ENCODE measurements at places on chromosomes 7 and 10.

DNA sequence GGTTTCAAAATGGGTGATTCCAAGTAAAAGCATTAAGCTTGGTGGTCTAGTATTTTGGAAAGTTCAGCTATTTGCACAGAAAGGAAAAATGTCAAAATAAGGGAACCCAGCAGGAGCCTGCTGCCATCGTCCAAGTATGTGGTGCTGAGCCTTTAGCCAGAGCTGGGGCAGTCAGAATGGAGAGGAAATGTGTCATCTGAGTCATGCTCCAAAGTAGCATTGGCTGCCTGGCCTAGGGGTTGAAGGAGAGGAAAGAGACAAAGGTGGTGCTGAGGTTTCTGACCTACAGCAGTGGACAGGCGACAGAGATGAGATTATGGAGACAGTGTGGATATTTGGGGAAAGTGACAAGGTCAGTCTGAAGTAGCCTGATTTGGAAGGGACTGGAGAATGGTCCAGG is 103.9 kb downstream of the PLCE1 start:
- no peak for DNase-seq

GRCh38 chr7:120792091-120792860 is 65.7 kb downstream of the TSPAN12 start:
- DNase-seq, result peak; percentile 89

DNA sequence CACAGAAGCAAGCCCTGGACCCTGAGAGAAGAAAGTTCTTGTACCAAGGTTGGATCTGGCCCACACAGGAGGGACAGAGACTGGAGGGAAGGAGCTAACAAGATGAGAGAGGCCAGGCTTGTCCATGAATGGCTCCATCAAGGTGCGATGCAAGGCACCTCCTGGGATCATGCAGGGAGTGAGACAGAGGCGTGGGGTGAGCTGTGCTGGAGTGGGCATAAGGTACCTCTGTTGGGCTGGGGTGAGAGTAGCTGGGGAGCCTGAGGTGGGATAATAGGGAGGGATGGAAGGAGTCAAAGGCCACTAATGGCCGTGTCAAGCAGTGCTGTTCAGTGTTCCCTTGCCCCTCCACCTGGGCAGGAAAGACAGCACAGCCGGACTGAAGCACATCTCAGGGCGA is 9.9 kb downstream of the TMEM72 start:
- no peak for DNase-seq

DNA sequence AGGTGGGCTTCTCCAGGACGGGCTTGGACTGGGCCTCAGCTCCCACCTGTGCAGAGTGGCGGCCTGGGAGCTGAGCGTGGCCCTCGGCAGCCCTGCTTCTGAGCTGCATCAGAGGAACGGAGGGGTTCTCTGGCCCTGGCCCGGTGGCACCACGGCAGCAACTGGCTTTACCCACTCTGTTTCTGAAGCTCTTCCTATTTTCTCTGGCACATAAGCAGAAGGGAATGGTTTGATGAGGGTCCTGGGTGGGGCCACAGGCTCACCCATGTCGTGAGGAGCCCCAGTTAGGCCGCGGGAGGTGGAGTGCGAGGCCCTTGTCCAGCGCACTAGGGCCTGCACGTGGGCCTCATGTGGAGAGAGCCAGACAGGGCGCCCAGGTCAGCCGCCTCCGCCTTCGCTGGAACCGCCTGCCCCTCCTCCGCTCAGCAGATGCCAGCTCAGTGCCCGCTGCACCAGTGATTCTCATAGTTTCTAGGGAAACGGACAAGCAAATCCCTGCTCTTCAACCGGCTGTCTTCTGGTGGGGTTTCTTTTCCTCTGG is 284.0 kb downstream of the CELF2 start:
- DNase-seq, result no peak

GRCh38 chr7:78159545-78159944 is 361.0 kb downstream of the PHTF2 start:
- DNase-seq, result no peak

GRCh38 chr7:63925626-63926460 is 72.8 kb upstream of the ZNF722 start:
- no peak for DNase-seq

GRCh38 chr10:33506838-33507661 is 172.6 kb upstream of the NRP1 start:
- DNase-seq, result no peak

GRCh38 chr10:63498665-63499064 is 22.5 kb upstream of the REEP3 start:
- no peak for DNase-seq

GRCh38 chr7:44291733-44292419 is 33.5 kb downstream of the CAMK2B start:
- no peak for DNase-seq

DNA sequence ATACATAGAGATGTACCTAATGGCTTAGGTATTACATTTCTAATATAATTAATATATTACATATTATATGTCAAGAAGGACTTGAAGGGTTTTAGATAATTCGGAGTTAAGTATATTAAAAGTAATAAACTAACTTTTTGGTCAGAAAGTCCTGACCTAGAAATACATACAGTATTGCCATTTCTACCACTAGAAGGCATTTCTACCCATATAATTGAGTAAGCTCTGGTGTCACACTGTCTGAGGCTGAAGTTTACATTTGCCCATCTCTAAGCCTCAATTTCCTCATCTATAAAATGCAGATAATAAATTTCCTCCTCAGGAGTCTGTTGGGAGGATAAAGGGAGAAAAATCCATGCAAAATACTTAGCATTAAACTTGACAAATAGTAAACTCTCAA is 7.1 kb downstream of the FKBP14 start:
- no peak for DNase-seq

GRCh38 chr10:14757986-14758385 is 16.7 kb downstream of the FAM107B start:
- no peak for DNase-seq

DNA sequence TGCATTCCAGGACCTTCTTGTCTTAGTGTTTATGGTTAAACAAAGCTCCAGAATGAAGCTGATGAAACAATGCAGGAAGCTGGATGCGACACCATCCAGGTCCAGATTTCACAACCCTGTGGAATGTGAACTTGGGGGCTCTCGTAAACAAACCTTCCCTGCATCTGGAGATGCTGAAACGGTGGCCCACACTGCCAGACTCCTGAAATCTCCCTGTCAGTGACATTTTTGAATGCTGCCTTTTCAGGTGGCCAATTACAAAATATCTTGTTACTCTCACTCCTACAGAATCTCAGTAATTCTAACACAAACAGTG is 18.8 kb downstream of the VIPR2 start:
- DNase-seq, result no peak

DNA sequence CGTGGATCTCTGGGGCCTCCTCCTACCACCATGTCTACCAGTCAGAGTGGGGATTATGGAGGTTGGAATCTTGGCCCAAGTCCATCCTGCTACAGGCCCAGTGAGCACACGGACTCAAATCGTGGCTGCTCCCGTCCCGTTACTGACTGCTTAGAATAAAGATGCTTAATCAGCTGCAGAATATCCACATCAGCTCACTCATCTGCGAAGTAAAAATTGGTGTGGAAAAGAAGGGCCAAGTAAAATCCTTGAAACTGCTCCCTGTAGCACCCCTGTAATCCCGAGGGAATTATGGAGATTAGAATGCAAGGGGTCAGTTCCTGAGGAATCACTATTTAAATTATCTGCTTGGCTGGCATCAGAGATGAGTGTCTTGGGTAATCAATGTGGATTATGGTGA is 13.0 kb upstream of the HTR5A start:
- no peak for DNase-seq

DNA sequence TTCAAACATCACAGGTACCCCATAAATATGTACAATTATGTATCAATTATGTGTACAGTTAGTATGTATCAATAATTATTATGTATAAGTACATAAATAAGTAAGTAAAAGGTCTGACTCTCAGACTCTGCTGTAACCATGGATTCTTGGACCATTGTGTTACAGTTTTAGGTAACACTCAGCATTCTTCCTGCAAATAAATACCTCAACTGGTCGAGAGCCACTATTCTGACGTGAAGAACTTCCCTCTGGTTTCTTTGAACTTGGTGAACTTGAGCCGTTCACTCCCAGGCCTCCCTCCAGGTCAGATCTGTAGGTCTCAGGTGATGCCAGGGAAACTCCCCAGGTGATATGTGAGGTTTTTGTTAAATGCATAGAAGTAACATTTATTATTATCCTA is 191.8 kb upstream of the PLXNA4 start:
- no peak for DNase-seq

DNA sequence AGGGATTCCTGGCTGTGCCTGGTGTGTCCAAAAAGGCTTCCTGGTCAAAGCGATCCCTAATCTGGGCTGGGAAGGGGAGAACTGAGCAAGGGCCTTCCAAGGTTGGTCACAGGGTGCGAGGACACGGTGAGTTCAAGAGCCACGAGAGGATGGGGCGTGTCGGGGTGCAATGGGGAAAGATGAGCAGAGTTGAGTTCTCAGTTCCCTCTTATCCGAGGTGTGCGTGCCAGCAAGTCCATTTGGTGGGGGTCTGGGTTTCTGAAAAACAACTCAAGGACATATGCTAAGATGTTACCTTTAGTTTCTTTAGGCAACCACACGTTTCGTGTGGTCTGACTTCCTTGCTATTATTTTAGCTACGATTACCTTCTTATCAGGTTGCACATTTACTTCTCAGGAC is 1.3 kb downstream of the ZNF775 start:
- DNase-seq, result no peak

- no peak for DNase-seq
Measured at GRCh38 chr10:66919248-66919647, 6.6 kb upstream of the LRRTM3 start.

- no peak for DNase-seq
Measured at GRCh38 chr7:92359801-92360200, 87.5 kb upstream of the GATAD1 start.

- no peak for DNase-seq
Measured at GRCh38 chr7:95357623-95358022, 33.3 kb upstream of the PON1 start.

DNA sequence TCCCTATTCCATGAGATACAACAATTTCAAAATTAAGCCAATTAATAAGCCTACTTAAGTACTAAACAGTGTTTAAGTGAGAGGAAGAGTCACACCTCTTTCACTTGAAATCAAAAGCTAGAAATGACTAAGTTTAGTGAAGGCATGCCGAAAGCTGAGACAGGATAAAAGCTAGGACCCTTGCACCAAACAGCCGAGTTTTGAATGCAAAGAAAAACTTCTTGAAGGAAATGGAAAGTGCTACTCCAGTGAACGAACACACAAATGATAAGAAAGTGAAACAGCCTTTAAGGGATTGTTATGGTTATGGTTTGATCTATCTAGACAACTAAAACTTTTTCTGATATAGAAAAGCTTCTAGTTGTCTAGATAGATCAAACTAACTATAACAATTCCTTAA is 135.4 kb upstream of the KMT2E start:
- no peak for DNase-seq

DNA sequence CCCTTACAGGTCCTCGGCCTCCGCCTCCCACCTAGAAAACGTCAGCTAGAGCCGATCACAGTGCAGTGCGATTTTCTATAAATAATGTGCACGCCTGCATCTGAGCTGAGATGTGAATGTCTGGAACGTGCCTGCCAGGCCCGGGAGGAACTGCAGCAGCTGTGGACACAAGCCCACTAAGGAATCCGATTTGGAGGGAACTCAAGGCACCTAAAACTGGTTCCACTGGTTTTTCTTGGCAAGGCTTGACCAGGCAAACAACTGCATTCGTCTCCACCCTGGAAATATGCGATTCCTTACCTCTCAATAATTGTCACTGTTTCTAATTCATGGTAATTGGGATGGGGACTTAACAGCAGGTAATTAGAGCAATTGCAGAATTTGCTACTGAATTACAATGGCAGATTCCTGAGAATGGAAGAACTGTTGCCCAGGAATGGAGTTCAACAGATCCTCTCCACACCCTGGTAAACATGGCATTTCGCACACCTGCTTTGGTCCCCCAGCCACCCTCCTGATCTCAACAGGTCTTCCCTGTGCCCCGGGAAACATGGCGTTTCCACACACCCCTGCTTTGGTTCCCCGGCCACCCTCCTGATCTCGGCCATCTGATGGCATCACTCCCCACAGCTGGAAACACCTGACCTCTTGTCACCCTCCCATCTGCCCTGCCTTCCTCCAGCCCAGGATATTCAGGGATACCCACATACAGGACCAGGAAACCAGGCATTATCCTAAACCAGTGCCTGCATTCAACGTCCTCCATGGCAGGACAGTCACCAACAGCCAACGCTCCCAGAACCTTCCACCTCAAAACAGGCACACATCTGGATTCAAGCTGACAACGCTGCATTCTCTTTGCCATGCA is 76.0 kb downstream of the DIP2C start:
- peak; percentile 94 for DNase-seq

GRCh38 chr10:24726626-24727025 is 2.9 kb upstream of the ARHGAP21 start:
- no peak for DNase-seq

DNA sequence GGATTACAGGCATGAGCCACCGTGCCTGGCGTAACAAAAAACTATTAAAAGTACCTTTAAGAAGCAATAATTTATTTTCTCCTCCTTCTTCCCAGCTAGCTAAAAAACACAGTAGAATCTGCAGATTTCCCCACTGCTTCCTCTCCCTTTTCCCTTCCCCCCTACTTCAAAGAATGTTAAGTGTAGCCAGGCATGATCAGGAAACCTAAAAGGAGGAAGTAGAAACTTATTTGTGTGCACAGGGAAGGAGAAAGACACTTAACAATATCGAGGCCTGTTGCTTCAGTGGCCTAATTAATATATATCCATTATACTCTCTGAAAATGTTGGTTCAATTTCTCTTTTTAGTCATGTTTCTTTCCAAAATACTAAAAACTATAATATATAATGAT is 127.7 kb downstream of the NRBF2 start:
- DNase-seq, result no peak

GRCh38 chr10:87694011-87694794 is 34.5 kb downstream of the PAPSS2 start:
- DNase-seq, result peak; percentile 90

GRCh38 chr7:108375668-108376067 is 80.6 kb downstream of the NRCAM start:
- no peak for DNase-seq

DNA sequence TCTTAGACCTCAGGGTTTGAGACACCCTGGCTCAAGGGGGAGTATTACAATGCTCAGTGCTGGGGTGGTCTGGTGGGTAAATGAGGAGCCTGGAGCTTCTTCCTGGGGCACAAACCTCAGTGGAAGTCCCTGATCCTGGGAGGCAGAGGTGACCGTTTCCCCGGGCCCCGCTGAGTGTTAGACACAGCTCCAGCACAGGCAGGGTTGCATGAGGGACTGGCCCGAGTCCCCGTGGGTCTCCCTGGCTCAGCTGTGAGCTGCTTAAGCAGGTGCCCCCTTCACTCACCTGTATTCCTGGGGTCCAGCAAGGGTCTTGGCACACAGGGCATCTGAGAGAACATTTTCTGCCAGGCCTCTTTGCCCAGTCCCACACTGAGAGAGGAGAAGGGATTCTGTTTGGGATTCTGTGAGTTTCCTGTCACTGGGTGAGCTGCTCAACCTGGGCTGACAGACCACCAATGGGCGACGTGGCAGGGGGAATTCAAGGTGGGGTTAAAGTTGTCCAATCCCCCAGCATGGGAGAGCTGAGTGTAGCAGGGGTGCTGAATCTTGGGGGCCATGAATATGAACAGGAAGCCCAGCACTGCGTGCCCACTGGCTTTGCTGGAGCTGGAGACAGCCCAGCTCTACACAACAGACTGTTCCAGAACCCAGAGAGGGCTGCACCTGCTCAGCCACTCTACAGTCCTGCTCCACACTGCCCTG is 29.9 kb downstream of the DDIT4 start:
- no peak for DNase-seq

Measured in HT-29 (cell line).